ENCODE measurements at places on chromosomes 2 and 18.

DNA sequence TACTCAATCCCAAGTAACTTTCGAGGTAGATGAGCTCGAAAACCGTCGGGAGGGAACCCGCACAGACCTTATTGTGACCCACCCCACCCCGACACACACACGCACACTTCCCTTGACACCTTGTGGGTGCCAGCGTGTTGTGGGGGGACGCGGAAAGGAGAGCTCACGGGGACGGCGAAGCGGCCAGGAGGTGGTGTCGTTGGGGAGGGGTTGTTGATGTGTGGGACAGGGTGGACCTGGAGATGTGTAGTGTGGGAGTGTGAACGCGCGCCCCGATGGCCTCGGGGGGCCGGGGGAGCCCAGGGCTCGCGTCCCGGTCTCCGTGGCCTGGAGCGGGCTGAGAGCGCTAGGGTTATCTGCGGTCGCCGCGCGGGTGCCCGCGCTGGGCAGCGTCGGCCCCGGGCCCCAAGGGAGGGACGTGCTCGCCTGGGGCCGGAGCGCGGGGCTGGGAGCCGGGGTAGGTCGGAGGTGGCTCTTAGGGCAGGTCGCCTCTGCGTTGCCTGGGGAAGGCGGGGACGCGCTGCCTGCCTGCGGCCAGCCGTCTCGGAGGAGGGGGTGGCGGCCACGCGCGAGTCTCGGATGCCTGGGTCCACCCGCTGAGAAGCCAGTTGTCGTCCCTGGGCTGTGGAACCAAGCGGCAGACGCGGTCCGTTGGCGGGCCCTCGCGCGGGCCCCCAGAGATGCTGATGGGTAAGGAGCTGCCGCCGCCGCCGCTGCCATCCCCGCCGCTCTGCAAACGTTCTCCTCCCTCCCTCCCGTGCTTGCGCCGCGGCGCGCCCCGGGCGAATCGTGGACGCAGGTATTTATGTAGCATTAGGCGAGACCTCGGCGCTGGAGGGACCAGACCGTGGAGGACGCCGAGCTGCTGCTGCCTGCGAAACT is 1.6 kb downstream of the KLHL29 start:
- peak; percentile 54 for DNase-seq

GRCh38 chr2:164692958-164693357 is 71.7 kb upstream of the GRB14 start:
- DNase-seq = no peak

DNA sequence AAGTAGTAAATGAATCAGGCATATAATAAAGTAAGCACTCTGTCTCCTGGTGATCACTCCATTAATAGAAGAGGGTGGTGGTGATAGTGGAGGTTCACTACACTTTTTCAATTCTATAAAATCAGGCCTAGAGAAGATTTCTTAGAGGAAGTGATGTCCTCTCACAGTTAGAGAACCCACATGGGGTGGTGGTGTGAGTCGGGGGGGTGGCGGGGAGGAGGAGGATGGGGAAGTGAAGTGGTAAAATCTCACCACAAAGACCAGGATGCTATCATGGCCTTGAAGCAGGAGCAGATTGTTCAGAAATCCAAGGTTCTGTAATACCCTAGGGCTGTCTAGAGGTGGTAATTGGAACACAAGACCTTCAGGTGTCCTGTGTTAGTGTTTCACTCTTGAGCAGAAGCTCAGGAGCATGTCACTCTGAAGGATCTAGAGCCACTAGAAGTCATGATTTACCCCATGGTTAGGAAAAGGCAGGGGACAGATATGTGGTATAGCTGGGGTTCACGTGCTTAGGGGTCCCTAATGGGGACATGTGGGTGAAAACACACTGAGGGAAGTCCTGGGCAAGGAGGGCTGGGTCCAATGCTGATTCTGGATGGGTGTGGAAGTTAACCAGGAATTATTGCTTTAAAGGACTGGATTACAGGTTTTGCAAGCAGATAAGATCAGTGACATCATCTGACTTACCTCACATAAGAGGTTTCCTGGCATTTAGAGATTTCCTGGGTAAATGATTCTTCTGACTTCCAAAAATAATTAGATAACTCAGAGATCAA is 31.0 kb downstream of the RNF125 start:
- DNase-seq = no peak

DNA sequence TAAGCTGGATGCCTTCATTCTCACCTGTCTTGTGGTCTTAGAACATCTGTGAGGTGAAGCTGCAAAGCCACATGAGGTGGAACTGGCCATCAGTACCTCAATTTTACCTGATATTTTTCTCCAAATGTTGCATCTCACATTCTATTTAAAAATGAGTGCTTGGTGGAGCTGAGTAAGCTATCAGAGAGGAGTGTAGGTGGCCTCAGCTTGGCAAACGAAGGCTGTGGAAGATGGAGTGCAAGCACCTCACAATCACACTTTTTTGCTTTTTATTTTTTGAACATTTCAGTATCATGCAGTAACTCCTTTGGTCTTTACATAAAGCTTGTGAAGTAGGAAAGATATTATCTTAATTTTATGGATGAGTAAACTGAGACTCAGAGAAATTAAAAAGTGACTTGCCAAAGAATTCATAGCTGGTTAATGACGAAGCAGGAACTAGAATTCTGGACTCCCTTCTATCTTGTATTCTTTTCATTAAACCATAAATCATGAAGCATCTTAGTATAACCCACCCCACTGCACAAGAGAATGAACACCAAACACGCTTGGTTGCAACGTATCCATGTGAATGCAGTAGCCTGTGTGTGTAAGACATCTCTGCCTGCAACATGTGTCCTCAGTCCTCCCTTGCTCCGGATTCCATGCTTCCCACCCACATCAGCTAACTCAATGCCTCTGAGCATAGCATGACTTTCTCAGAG is 27.2 kb downstream of the C2orf49 start:
- no peak for DNase-seq

DNA sequence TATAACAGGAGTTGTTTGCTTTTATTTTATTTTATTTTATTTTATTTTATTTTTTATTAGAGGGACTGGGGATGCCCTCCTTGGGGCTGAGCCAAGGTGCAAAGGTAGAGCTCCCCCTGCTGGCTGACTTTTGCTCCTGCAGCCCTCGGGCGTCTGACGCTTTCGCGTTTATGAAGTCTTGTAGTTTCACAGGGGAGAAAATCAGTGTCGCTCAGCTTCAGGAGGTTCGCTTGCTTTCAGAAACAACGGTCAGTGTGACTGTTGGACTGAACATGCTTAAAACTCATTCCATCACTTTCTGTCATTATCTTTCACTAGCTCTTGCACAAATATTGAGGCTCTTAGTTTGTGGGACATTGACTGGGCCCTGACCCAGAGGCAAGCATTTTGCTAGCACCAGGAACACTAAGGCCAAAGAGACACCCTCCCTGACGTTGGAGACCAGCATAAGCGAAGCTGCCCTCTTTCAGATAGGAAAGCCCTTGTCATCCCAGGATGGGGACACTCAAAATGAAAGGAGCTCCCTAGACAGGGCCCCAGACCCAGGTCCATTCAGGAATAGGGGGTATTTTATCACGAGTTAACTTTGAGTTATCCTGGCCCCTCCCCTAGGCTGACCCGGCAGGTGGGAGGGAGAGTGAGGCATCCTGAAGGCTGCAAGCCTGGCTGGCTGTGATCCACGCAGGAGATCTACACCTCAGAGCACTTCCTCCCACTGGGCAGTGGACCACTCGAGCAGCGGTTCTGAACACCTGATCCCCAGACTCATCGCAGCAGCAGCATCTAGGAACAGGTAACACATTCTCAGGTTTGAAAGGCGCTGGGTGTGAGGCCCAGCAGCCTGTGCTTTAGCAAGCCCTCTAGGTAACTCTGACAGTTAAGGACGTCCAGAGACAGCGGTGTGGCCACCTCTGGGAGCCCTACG is 34.4 kb downstream of the LGALSL start:
- peak; percentile 59 for DNase-seq

- no peak for DNase-seq
These were observed 154.0 kb downstream of the SPP2 start for GRCh38 chr2:234204480-234204879.

GRCh38 chr2:231680285-231680991 is 27.9 kb upstream of the PTMA start:
- DNase-seq = peak; percentile 46

- no peak for DNase-seq
These were observed 672.5 kb downstream of the LRP1B start for GRCh38 chr2:141458351-141458750.

GRCh38 chr2:28359222-28360057 is 33.2 kb upstream of the FOSL2 start:
- peak; percentile 86 for DNase-seq

GRCh38 chr2:203404996-203405395 is 76.8 kb downstream of the ABI2 start:
- peak; percentile 55 for DNase-seq

- peak; percentile 59 for DNase-seq
These were observed 117.6 kb downstream of the LTBP1 start for GRCh38 chr2:33064349-33064801.

DNA sequence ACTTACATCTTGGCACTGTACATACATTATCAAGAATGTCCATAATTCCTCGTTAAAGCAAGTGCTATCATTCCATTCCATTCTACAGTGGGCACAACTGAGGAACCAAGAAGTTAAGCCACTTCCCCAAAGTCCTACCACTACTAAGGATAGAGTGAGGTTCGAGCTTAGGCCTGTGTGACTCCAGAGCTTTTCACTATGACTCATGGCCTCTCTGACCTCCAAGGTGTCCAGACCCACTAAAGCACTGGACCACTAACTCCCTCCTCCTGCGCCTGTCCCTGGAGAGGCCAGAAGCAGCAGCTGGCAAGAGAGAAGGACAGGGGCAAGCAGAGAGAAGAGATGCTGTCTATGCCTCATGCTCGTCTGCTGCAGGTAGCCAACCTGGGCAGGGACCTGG is 117.0 kb downstream of the ZBTB7C start:
- no peak for DNase-seq

- DNase-seq = no peak
These were observed 351.7 kb upstream of the SPHKAP start for GRCh38 chr2:228533156-228533555.

DNA sequence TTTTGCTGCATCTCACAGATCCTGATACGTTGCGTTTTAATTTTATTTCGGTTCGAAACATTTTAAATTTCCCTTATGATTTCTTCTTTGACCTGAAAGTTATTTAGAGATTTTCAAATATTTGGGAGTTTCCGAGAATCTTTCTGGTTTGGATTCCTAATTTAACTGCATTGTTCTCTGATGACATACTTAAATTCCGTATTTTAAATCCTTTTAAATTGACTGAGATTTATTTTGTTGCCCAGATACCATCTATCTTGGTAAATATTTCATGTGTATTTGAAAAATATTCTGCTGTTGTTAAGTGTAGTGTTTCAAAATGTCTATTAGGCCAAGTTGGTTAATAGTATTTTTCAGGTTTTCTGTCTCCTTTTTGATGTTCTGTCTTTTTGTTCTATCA is 37.7 kb downstream of the MROH2A start:
- no peak for DNase-seq

GRCh38 chr2:105274046-105274445 is 32.5 kb downstream of the GPR45 start:
- no peak for DNase-seq

GRCh38 chr2:204437815-204438756 is 107.2 kb upstream of the PARD3B start:
- no peak for DNase-seq

- peak; percentile 33 for DNase-seq
These were observed 45.5 kb downstream of the RAB12 start for GRCh38 chr18:8654503-8655451.

DNA sequence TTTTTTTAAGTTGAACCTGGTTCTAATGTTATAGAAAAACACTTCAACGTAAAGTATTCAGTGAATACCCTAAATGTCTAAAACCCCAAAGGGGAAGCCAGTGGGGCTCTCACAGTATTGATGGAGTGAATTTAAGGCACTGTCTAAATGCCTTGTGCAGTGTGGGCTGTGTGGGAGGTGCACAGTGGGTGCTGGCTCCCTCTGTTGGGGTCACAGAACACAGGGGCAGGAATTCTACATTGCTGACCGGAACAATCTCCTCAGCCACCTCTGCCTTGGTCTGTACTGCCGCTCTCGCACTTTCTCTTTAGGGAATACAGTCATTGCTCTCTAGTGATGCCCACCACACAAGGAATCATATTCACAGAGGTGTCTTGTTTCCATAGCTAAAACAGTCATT is 45.4 kb downstream of the SPRED2 start:
- peak; percentile 26 for DNase-seq

GRCh38 chr2:99489063-99489760 is 605 bp downstream of the REV1 start:
- DNase-seq = peak; percentile 72

- no peak for DNase-seq
These were observed 4.2 kb downstream of the SLC66A2 start for GRCh38 chr18:79947054-79947755.

- DNase-seq = no peak
These were observed 647.8 kb upstream of the SLC39A10 start for GRCh38 chr2:195009202-195009601.

DNA sequence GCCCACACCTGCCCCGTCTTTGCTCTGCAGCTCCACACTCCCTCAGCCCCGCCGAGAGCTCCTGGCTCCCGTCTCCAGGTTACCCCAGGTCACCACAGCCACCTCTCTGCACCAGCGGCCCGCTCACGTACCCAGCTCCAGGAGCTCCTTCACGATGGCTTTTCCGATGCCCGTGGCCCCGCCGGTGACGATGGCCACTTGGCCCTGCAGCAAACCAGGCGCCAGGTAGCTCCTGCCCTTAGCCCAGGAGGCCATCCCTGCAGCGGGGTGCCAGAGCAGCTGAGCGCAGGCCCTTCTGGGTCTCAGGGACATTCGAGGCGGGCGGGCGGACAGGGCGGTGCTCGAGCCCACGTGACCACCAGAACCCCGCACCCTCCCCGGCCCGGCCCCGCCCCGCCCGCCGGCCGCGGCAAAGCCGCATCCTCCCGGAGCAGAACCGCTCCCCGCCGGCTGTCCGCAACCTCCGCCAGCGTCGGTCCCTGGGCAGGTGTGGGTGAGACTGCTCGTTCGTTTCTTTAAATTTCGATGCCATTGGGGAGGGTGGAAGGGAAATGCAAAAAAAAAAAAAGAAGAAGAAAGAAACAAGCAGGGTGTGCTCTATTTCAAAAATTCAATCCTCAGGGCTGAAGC is at the start of the genes PECR and TMEM169:
PECR (minus strand) TSS at position 323 of the 630 bp plus-strand sequence; CDS start at position 255, 68 bp downstream.
TMEM169 (plus strand) TSS at position 433 of the 630 bp plus-strand sequence. CDS start 14,045 bp downstream, outside the sequence.
- DNase-seq = peak; percentile 66

GRCh38 chr2:47414682-47415458 is 11.9 kb downstream of the MSH2 start:
- DNase-seq = no peak

DNA sequence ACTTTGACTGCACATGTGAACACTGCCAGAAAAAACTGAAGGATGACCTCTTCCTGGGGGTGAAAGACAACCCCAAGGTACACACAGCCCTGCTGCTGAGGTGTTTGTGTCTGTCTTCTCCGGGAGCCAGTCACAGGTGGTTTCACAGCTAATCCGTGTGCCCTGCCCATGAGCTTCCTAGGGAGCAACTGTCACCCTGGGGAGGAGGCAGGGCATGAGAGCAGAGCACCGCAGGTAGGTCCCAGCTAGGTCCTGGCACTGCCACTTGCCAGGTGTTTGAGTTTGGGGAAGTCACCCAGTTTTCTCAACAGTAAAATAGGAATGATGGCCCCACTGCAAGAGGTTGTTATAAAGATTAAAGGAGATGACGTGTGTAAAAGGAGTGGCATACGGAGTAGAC is 29.1 kb downstream of the SMYD1 start:
- DNase-seq = no peak

GRCh38 chr18:369224-370015 is 101.6 kb upstream of the THOC1 start:
- DNase-seq = no peak

- peak; percentile 77 for DNase-seq
These were observed 31.5 kb upstream of the PDIA6 start for GRCh38 chr2:10844097-10844496.

GRCh38 chr2:85936421-85937068 is 47.8 kb upstream of the ST3GAL5 start:
- DNase-seq = peak; percentile 53

GRCh38 chr2:213224366-213224765 is 59.9 kb upstream of the SPAG16 start:
- DNase-seq = no peak

Measured in mesenchymal stem cell (in vitro differentiated cells and primary cell).